ENCODE measurements at places on chromosomes 13 and 19.

DNA sequence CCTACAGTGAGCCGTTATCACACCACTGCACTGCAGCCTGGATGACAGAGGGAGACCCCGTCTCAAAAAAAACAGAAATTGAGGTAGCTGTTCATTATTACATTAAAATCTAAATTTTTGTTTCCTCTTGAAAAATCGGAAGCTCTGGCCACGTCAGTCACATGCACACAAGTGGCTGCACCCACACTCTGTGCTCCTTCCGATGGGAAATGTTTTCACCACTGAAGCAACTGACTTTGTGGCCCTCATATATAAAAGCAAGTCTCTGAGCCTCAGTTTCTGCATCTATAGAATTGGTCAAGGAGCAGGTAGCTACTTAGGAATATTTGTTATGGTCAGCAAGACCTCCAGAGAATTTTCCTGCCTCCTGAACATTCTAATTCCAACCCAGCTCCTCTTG is 4.5 kb downstream of the LRRC25 start:
- no peak for DNase-seq

- peak; percentile 61 for DNase-seq
Observed at GRCh38 chr13:25375727-25376358, 4.1 kb downstream of the ATP8A2 start.

- no peak for DNase-seq
Observed at GRCh38 chr19:55297267-55297666, 13.5 kb downstream of the BRSK1 start.

GRCh38 chr19:7999376-7999775 is 6.1 kb downstream of the ELAVL1 start:
- no peak for DNase-seq

GRCh38 chr19:9878511-9879196 is 43.5 kb downstream of the PIN1 start:
- no peak for DNase-seq

DNA sequence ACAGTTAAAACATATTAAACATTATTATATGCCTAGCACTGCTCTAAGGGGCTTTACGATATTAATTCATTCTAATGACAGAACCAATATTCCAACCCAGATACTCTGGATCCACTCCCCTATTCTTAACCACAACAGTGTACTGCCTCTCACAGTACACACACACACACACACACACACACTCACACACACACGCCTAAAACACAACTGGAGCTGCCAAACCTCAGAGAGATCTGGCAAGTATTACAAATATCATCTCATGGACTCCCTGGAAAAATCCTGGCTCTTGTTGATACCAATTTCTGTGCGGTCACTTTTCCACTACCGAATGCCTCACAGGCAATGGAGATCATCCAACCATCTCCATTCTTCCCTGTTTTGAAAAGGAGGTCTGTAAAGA is 1.3 kb downstream of the ZNF780A start:
- no peak for DNase-seq

GRCh38 chr13:69319656-69320055 is 788.0 kb upstream of the ATXN8OS start:
- DNase-seq: no peak

- DNase-seq: no peak
Observed at GRCh38 chr19:16441661-16442162, 30.1 kb downstream of the EPS15L1 start.

DNA sequence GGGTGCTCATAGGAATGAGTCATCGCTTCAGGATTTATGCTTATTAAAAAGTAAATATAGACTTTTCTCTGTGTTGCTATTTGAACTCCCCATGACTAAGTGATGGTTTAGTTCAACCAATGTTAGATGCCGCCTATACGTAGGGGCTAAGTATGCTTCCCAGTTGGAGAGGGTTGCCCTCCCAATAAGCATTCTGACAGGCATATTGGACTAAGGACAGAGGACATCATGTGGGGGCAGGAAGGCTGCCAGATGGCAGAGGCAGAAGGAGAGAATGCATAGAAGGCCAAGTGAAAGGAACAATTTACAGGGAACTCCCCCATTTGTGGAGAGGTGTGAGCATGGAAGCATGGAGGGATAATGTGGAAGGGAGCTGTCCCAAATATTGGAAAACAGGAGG is 318.4 kb upstream of the OBI1 start:
- no peak for DNase-seq

DNA sequence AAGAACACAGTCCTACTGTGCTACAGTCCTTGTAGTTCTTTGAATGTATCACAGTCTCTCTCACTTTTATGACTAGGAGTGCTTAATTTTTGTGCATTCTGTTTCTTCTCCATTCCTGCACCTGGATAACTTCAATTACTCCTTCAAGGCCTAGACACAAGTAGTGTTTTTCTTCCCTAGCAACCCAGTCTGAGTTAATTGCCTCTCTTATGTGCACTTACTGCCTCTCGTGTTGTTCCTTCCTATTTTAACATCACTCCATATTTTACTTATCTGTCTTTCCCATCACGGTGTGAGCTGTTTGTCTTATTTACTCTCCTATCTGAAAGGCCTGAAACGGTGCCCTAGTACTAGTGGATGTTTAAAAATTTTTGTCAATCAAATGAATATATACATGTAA is 101.5 kb downstream of the HS6ST3 start:
- DNase-seq: no peak

- peak; percentile 16 for DNase-seq
Observed at GRCh38 chr19:4597975-4598671, 38.6 kb upstream of the SEMA6B start.

DNA sequence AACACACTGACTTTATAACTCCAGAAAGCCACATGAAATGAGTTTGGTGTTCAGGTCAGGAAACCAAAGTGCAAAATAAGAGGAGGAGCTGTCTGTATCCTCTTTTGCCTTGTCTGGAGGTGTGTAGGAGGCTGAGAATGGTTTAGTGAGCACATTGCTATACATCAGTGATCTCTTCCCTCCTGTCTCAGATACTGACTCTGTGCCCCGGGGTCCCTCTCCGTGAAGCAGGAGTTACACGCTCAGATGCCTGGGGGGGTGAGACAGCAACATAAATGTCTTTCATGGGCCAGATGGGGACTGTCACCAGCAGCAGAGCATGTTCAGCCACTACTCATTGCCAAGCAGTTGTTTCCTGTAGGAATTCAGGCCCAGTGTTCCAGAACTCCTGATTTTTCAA is 285.4 kb downstream of the ATP8A2 start:
- no peak for DNase-seq

- DNase-seq: no peak
Observed at GRCh38 chr19:50764409-50764808, 5.9 kb upstream of the GPR32 start.

DNA sequence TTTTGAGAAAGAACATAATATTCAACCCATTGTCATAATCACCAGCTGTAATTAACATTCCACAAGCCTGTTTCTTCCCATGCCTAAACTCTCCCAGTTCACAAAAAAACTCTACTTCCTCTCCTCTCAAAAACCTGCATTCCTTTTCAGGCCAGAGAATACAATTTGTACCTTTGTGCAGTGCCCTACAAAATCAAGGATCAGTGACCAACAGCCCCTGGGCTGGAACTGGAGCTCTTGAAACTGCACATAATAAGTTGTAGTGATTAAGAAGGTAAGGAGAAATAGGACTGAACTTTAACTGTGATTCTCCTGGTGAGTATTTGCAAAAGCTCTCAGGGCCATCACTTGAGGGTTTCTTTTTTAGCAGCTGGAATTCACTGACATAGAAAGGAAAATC is 472.7 kb downstream of the RFC3 start:
- no peak for DNase-seq

DNA sequence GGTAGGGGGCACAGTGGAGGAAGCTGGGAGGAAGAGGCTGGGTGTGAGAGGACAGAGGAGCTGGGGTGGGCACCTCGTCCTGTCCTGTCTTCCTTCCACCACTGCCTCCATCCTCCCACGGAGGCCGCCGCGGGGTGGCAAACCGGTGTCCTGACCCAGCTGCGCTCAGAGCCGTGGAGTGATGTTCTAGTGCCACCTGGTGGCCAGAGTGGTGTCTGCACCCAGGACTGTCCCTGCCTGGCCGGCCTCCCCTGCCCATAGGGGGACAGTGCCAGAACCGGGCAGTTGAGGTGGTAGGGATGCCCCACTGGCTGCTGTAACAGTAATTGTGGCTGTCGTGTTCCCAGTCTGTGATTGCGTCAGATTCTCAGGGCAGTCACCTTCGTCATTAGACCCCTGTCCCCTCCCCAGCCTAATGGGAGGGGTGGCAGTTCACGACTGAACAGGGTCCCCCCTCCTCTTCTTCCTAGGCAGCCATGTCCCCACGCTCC is 11.1 kb upstream of the ARRDC2 start:
- peak; percentile 90 for DNase-seq

DNA sequence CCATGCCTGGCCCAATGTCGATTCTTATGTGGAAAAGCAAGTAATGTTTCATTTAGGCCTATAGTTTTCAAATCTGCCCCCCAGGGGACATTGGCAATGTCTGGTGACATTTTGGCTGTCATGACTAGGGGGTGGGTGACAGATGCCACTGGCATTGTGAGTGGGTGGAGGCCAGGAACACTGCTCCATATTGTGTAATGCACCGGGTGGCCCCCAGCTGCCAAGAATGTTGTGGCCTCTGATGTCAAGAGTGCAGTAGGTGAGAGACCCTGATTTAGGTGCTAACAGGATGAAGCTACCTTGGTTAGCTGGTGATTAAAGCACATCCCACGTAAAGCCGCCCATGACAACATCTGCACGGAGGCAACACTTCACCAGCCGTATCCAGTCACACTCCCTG is 10.8 kb downstream of the C19orf44 start:
- no peak for DNase-seq

DNA sequence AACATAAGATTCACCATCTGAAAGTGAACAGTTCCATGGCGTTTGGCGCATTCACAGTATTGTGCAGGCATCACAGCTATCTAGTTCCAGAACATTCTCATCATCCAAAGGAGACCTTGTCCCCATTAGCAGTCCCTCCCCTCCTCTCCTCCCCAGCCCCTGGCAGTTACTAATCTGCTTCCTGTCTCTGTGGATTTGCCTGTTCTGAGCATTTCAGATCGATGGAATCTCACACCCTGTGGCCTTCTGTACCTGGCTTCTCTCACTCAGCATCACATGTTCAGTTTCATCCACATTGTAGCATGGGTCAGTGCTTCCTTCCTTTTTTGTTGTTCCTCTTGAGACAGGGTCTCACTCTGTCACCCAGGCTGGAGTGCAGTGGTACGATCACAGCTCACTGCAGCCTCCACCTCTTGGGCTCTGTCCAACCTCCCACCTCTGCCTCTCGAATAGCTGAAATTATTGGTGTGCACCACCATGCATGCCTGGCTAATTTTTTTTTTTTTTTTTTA is 34.6 kb downstream of the CRTC1 start:
- no peak for DNase-seq

GRCh38 chr19:55344444-55344843 is 4.8 kb downstream of the KMT5C start:
- no peak for DNase-seq

- peak; percentile 79 for DNase-seq
Observed at GRCh38 chr19:1853295-1854038, 5.2 kb upstream of the REXO1 start.

DNA sequence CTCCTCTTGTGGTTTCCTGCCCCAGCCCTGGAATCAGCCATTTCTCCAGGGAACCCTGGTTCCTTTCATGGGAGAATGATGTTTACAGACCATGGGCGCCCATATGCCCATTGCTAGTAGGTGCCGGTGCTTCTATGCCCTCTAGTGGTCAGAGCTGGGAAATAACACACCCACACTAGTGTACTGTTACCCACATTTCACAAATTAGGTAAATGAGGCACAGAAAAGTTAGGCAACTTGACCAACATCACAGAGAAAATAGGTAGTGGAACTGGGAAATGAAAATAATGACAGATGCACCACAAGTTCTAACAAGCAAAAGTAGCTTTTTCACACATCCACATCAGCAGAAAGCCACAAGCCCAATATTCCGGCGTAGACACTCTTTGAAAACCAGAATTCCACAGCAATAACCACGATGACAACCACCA is 1.3 kb upstream of the CEACAM3 start:
- DNase-seq: peak; percentile 76

- no peak for DNase-seq
Observed at GRCh38 chr13:94761407-94761806, 49.1 kb upstream of the SOX21 start.

DNA sequence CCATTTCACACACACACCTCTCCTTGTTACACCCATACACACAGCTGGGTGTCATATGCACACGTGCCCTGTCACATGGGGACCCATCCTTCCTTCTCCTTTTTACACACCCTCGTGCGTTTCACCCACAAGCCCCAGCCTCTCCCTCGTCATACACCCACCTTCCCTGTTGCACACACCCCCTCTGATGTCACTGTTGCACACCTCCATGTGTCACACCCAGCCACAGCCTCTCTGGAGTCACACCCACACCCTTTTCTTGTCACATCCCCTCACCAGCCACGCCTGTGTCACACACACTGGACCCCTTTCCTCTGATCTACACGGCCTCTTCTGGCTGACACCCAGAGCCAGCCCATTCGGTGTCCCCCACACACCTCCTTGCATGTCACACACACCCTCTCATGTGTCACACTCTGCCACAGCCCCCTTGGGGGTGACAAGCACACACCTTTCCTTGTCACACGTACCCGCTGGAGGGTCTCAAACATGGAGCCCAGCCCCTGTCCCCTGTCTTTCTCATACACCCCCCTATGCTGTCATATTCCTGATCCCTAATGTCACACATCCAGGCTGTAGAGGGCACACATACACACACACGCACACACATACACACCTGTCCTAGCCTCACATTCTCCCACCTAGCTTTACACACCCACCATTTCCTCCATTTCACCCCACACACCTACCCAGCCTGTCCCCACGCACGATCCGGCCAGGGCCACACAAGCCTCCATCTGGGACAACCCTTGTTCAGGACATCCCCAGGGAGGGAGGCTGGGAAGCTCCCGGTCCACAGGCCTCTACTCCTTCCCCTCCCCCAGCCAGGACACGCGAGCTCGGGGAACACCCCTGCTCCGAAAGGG is 1.4 kb downstream of the NOVA2 start:
- DNase-seq: peak; percentile 11

Measured in CD4-positive, alpha-beta T cell treated with Interleukin-2 at 100 ng/mL for 4 hours (primary cell).